ENCODE measurements at places on chromosomes 3 and 15.

- DNase-seq = no peak
Observed at GRCh38 chr15:39084674-39085530, 496.0 kb upstream of the THBS1 start.

- DNase-seq = no peak
Observed at GRCh38 chr3:44342176-44342790, 3.7 kb downstream of the TCAIM start.

DNA sequence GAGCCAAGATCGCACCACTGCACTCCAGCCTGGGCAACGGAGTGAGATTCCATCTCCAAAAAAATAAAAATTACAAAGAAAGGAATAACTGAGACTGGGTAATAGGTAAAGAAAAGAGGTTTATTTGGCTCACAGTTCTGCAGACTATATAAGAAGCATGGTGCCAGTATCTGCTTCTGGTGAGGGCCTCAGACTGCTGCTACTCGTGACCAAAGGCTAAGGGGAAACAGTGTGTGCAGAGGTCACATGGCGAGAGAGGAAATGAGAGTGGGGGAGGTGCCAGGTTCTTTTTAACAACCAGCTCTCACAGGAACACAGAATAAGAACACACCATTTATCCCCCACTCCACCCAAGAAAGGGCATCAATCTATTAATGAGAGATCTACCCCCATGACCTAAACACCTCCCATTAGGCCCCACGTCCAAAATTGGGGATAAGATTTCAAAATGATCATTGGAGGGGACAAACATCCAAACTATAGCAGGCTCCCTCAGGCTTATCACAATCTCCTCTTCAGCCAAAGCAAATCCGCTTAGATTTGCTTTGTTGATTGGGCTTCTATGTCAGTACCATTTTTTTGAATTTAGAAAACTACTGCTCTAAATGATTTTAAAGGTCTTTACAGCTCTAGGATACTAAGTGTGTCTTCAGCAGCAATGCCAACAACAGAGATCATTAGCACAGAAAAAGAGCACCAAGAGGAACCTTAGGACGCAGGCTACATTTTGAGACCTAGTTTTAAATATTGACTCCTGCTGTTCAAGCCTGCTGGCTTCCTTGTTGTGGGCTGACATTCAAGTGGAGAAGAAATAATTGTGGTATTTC is 84.2 kb upstream of the TBL1XR1 start:
- DNase-seq = no peak

- DNase-seq = no peak
Observed at GRCh38 chr3:4856986-4857385, 122.3 kb upstream of the BHLHE40 start.

- no peak for DNase-seq
Observed at GRCh38 chr3:7713724-7714123, 787.9 kb upstream of the LMCD1 start.

- no peak for DNase-seq
Observed at GRCh38 chr3:173819368-173819767, 421.8 kb downstream of the NLGN1 start.
